Stimulated activated CD4-positive, alpha-beta T cell treated with anti-CD3 and anti-CD28 coated beads, Interleukin-2, amount 100 ng/mL, for 4 hours (primary cell): ENCODE measurements at places on chromosomes 13 and 19.

DNA sequence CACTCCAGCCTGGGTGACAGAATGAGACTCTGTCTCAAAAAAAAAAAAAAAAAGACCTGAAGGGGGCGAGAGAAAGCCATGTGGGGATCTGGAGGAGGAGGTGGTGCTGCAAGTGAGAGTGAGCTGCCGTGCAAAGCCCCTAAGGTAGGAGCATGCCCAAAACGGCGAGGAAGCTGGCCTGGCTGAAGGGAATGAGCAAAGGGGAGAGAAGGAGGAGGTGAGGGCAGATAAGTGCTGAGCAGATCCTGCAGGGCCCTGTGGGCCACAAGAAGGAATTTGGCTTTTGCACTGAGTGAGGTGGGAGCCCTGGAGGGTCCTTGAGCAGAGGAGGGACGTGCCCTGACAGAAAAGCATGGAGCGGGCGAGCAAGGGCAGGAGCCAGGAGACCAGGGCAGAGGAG lies 19.4 kb upstream of the ADGRE5 start:
- no peak for DNase-seq

GRCh38 chr19:1231729-1232637 lies 5.8 kb downstream of the CBARP start:
- no peak for DNase-seq

- DNase-seq, result no peak
These were observed 67.4 kb upstream of the CLDN10 start for GRCh38 chr13:95485045-95485517.

DNA sequence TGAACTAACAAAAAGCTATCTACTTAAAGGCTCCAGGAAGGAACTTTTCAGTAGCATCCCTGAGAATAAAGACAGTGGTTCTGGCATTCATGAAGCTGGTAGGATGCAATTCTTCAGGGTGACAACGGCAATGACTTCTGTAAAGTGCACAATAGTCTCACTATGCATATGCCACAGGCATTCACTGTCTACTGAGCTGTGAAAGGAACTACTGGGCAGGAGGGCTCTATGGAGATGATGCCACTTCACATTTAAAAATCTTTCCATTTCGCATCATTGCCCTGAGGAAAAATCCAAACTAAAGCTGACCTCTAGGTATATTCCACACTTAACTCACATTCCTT lies 2020.6 kb upstream of the PCDH20 start:
- no peak for DNase-seq

- DNase-seq, result no peak
These were observed 1.9 kb downstream of the SULT2B1 start for GRCh38 chr19:48553676-48554384.

DNA sequence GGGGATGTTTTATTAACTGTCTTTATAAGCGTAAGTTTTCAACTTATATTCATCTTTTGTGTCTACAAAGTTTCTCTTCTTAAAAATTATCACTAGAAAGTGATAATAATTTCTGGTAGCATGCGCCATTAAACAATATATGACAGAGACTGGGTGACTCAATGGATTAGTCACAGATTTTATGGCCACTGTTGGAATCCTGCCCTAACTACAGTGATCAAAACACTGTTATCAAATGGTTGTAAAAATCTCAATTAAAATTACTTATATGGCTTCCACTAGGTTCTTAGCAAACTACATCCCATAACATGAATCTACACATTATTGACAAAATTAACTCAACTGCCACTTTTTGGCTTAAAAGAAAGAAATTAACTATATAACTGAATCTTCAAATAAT lies 350.0 kb downstream of the DACH1 start:
- DNase-seq, result no peak

DNA sequence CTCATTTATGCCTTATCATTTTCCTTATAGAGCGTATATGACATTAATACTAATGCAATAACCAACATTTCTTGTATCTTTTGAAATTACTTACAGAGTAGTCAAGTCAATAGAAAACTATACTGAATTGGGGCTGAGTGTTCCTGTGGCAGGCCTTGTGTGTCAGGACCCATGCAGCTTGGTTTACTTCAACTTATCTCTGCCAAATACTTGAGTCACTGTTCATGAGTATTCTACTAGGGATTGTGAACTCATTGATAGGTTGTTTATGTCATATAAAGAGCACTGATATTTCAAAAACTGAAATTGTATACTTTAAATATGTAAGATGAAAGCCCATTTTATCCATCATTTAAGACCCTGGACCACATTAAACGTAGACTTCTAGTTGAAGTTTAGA lies 688.6 kb upstream of the SLITRK1 start:
- no peak for DNase-seq

DNA sequence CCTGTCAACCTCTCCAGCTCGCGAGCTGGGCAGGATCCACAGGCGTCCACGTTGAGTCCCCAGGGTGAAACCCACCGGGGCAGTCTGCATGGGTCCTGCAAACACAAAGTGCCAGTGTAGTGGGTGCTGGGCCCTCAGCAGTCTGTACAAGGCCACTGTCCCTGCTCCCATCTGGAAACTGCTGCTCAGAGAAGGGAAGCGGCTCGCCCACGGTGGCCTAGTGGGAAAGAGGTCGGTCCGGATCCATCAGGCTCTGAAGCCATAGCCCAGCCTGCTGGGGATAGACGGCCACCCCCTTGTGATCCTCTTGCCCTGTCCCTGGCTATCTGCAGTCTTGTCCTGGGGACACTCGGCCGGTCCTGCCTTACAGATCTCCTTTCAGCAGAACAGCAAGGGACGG lies 2.6 kb upstream of the DIRAS1 start:
- no peak for DNase-seq

DNA sequence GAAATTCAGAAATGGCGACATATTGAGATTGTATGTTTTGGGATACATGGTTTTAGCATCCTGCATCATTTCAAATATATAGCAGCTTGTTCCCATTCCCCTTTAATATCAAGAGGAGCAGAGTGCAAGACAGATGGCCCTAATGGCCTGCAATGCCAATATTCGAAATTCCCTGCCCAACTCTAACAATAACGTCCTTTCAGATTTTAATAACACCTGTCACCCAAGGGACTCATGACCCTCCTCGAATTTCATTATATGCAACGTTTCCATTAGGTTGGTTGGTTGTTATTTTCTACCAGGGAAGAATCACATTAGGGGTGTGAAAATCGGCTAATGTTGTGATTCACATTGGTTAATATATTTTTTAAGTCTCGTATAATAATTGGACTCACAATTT lies 170.0 kb downstream of the TNFSF13B start:
- DNase-seq, result no peak

GRCh38 chr13:45370922-45371406 lies 30.0 kb upstream of the TPT1 start:
- DNase-seq, result peak; percentile 32

- DNase-seq, result peak; percentile 72
These were observed 11.7 kb downstream of the PRR36 start for GRCh38 chr19:7862413-7862951.

GRCh38 chr13:92739306-92739818 lies 487.2 kb upstream of the GPC6 start:
- no peak for DNase-seq

DNA sequence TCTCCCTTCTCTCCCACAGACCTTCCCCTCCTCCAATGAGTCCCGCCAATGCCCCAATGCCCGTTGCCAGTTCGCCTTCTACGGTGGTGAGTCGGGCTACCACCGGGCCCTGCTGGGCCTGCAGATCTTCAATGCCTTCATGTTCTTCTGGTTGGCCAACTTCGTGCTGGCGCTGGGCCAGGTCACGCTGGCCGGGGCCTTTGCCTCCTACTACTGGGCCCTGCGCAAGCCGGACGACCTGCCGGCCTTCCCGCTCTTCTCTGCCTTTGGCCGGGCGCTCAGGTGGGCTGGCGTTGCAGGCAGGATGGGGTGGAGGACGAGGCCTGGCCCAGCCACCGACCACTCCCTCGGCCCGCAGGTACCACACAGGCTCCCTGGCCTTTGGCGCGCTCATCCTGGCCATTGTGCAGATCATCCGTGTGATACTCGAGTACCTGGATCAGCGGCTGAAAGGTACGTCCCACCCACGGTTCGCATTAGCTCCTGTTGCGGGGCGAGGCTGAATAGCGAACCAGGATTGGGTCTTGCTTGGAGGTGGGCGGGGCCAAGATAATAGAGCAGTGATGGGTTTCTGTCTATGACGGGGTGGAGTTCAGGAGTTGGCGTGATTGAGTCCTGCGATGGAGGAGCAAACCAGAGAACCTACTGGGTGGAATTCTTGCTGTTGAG lies 11.1 kb downstream of the SLC44A2 start:
- no peak for DNase-seq

- DNase-seq, result no peak
These were observed 439.8 kb downstream of the TDRD3 start for GRCh38 chr13:60836821-60837220.

DNA sequence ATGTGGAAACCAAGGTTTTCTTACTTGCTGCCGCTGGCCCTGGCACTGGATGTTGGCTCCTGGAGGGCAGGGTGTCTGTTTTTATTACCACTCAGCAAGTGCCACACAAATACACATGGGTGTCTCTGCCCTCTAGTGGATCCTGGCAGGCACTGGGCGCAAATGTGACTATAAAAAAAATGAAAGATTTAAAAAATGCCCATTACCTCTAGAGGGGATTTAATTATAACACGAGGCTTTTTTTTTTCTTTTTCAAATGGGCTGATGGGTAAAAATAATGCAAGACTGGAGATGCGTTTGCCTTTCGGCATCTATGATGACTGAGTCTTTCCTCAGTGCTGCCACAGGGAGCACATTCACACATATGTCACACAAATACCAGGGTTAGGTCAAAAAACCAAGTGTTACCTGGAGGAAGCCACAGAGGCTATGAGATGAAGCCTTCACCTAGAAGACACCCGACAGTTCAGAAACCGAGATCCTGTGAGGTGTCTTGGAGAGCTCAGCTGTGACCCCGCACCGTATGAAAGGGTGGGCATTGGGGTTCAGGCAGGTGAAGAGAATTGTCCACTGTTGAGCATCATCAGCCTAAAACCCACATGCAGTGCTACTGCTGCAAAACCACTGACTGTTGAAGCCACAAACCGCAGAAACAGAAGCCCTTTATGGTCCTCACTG lies 25.7 kb downstream of the CHAMP1 start:
- no peak for DNase-seq

GRCh38 chr13:55359067-55359466 lies 1781.7 kb upstream of the PRR20A start:
- no peak for DNase-seq

DNA sequence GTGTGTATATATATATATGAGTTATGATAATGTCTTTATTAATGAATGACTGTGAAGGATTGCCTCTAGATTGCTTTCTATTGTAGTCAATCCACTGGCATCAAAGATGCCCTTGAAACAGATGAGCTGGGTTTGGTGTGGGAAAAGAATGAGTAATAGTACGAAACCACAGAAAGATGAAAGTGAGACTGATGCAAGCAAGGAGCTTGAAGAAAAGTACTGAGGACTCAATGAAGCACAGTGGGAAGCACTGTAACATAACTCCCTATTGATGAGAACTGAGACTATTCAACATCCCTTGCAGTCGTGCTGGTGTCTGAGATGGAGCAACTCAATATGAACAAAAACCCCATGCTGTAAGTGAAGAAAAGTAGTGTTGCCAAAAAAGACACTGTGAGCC lies 1794.2 kb downstream of the SLITRK5 start:
- DNase-seq, result no peak

DNA sequence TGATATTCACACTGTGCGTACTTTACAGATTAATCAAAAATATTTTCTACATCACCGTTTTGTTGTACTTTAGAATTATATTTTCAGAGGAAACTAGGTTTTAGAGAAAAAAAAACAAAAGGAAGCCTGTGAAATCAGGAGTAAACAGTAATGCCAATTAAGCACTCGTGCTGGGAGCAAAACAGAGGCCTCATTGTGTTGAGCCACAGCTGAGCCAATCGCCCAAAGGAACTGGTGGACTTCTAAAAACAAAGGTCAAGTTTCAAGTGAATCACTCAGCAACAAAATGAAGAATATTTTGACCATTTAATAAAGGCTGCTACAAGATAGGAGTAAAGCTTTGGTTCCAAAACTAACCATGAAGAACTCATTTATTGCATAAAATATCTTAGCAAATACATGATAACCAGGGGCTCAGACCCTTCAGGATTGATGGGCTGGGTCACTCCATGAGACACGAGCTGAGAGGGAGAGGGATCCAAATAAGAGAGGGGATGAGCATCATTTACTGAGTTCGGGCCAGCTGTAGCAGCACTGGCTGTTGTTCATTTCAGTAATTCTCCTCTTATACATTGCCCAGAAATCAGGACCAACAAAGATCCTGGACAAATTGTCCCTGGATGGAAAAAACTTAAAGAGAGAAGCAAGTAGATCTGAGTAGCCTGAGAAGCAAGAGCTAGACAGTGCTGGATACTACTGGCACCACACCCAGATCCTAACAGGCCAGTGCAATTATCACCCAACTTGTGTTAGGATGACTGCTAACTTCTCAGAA lies 8.3 kb upstream of the NALCN start:
- DNase-seq, result no peak

DNA sequence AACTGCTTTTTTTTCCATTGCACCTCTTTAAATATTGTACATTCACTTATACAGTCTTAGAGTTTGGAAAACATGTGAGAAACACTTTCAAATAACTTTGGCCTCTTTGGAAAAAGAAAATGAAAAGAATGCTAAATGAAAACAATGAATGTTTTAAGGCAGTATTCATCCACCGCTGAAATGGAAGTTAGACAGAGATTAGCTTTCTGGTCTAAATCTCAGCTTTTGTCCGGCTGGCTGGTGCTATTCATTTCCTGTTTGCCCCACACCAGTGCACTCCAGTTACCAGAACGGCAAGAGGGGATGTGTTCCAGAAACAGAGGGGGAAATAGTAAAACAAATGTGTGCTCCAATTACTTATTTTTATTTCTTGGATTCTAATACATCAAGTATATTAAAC lies 1201.3 kb downstream of the EFNB2 start:
- no peak for DNase-seq

DNA sequence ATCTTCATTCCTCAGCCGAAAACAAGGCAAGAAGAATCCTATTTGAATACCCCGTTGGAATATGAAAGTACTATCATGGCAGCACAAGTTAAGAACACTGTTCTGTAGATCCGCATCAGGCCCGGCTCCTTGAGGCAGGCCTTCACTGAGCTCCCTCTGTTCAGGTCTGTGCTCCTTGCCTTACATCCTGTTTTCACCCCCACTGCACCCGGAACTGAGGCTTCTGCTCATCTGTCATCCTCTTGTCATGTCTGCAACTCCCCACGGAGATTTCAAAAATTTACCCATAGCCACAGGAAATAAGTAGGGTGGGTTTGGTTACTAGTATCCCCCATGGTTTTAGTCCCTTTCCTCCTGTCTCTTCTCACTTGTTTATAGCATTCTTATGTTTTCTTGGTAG lies 861.9 kb downstream of the GPC5 start:
- DNase-seq, result no peak

DNA sequence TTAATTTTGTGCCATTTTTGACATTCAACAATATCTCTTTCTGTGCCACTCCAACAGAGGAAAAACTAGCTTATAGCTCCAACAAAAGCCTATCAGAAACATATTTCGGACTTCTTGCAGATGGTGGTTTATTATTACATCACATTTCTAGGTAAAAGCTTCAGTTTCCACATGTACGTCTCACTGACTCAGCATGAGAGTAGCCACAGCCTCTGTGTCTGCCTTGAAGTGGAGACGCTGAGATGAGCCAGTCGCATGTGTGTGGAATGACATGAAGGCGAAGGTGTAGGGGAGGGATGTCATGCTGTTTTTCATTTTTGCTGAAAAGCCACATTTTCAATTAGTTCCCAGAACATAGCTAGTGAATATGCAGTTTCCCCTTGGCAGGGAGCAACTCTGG lies 598.6 kb downstream of the EFNB2 start:
- no peak for DNase-seq

GRCh38 chr19:38714354-38714778 lies 29.9 kb downstream of the CAPN12 start:
- no peak for DNase-seq
